ENCODE measurements at places on chromosomes 12 and 14.

- DNase-seq = no peak
Measured at GRCh38 chr14:76936483-76936882, 92.0 kb downstream of the IRF2BPL start.

GRCh38 chr12:85413266-85413665, 133.2 kb downstream of the ALX1 start:
- DNase-seq = no peak

- no peak for DNase-seq
Measured at GRCh38 chr12:9669534-9669933, at the start of gene CLEC2D. CLEC2D (plus strand) TSS chr12:9669713; CDS start chr12:9669735, 22 bp downstream.

GRCh38 chr14:68173227-68173972, 353.8 kb downstream of the RAD51B start:
- no peak for DNase-seq

DNA sequence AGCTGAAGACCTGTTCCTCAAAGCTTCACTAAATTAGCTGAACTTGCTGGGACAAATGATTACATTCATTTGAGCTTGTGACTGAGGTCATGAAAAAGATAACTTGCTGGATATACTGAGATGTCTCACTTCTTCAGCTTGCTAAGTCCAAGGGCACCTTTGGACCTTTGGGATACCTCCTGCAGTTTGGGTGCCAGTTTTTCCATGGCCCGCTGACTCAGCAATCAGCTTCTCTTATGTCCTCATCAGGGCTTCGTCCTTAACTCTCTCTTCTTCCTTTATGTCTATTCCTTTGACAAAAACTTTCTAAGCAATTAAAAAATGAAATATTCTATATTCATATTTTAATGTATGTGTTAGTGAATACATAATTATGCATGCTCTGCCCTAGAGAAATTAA, 45.6 kb downstream of the OVCH1 start:
- no peak for DNase-seq

- DNase-seq = no peak
Measured at GRCh38 chr14:53004976-53005375, 54.1 kb upstream of the FERMT2 start.

- no peak for DNase-seq
Measured at GRCh38 chr14:99636487-99636886, 8.4 kb upstream of the HHIPL1 start.

GRCh38 chr14:64951724-64952123, 9.2 kb upstream of the GPX2 start:
- DNase-seq = no peak

- DNase-seq = peak; percentile 31
Measured at GRCh38 chr12:22415342-22416309, 81.1 kb upstream of the ST8SIA1 start.

GRCh38 chr14:36113341-36113740, 63.2 kb downstream of the PTCSC3 start:
- DNase-seq = no peak

GRCh38 chr12:128098730-128099129, 168.2 kb upstream of the TMEM132C start:
- DNase-seq = no peak

GRCh38 chr14:90561920-90562319, 165.1 kb downstream of the CALM1 start:
- no peak for DNase-seq

GRCh38 chr14:52356025-52356424, 41.9 kb downstream of the PTGER2 start:
- no peak for DNase-seq

- no peak for DNase-seq
Measured at GRCh38 chr12:45794422-45794821, 64.9 kb downstream of the ARID2 start.

DNA sequence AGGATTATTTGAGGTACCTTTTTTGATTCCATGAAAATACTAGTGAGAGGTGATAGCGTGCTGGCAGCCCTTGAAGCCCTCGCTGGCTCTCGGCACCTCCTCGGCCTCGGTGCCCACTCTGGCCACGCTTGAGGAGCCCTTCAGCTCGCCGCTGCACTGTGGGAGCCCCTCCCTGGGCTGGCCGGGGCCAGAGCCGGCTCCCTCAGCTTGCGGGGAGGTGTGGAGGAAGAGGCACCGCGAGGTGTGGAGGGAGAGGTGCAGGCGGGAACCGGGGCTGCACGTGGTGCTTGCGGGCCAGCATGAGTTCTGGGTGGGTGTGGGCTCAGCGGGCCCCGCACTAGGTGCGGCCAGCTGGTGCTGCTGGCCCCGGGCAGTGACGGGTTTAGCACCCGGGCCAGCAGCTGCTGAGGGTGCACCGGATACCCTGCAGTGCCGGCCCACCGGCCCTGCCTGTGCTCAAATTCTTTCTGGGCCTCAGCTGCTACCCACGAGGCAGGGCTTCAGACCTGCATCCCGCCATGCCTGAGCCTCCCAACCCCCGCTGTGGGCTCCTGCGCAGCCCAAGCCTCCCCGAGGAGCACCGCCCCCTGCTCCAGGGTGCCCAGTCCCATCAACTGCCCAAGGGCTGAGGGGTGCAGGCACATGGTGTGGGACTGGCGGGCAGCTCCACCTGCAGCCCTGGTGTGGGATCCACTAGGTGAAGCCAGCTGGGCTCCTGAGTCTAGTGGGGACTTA, 7.4 kb downstream of the MOK start:
- DNase-seq = no peak

GRCh38 chr14:67345583-67345982, 14.0 kb downstream of the ATP6V1D start:
- DNase-seq = no peak

- DNase-seq = no peak
Measured at GRCh38 chr12:132393991-132394949, 64.9 kb upstream of the GALNT9 start.

GRCh38 chr14:34003691-34004090, 52.8 kb upstream of the EGLN3 start:
- DNase-seq = no peak

- no peak for DNase-seq
Measured at GRCh38 chr12:78793491-78793890, 71.1 kb upstream of the SYT1 start.

DNA sequence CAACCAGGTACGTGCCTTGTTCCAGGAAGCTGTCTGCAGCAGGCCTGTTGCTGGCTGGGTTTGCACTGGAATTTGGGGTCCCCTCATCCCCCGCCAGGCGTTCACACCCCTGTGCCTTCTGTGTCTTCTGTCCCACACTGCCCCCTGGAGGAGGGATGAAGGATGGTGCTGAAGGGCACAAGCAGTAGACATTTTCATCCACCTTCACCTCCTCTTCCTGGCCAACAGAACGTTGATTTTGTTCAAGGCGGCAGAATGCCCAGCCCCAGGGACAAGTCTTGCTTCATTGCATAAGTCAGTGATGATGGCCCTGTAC, 122.1 kb downstream of the CALM1 start:
- DNase-seq = no peak

DNA sequence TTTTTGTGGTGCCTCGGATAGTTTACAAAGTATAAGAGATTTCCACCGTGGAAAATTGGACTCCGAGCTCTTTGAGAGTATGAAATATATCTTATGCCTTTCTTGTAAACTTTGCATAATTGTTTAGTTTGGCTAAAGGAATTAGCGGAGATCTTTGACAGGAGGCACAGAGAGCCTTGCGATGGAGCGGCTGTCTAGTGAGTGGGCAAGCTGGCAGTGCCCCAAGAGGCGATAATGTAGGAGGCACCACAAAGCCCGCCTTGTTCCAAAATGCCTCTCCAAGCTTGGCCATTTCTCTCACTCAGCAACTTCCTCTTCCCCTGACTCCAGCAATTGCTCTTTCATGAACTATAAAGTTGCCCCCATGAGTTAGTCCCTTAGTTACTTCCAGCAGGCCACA, 270.1 kb upstream of the PRICKLE1 start:
- no peak for DNase-seq

DNA sequence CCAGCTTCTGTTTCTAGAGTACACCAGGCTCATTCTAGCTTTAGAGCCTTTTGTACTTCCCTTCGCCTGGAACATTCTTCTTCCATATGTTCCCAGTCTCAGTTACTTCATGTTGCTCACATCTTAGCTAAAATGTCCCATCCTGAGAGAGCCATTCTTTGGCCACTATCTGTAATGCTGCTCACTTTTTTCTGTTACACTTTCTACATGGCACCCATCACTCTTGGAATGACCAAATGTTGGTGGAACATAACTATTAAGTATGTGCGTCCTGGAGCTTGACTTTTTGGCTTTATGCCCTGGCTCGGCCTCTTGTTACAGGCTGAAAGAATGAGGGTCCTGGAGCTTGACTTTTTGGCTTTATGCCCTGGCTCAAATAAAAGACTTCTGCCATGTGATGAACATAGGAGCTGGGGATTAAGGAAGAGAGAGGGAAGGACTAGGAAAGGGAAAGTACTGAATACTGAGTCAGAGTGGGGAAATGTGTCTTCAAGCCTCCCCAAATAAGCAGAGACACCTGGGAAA, 442.9 kb upstream of the ATP2B1 start:
- no peak for DNase-seq

- DNase-seq = no peak
Measured at GRCh38 chr12:45077251-45077650, 26.4 kb upstream of the DBX2 start.

- peak; percentile 69 for DNase-seq
Measured at GRCh38 chr12:122830517-122831214, 4.6 kb upstream of the HIP1R start.

DNA sequence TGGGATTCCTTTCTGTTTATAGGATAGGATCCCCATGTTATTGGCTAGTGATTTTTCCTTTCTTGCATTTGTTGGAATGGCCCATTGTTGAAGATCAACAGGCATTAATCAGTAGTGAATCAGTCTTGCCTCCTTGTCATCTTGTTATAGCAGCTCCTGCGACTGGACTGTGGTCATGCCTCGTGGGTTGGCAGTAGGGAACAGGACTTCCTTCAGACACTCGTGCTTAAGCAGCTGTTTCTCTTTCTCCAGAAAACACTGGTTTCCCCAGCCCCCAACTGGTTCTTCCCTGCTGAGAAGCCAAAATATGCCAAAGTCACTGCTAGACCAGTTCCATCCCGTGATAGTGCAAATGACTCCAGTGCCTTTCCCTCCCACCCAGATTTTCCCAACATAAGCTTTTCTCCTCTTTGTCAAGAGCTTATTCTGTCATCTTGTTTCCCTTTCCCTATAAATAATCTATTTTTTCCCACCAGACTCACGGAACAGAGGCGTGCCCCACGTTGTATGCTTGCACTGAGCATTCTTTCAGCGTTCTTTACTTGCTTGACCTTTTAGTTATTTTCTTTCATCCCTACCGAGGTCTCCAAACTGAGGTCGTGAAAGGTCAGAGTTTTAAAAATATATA, 83.5 kb downstream of the SAMD4A start:
- DNase-seq = no peak

- peak; percentile 33 for DNase-seq
Measured at GRCh38 chr12:47903151-47903611, 1.6 kb downstream of the VDR start.

- DNase-seq = no peak
Measured at GRCh38 chr12:11677752-11678151, 28.3 kb downstream of the ETV6 start.

DNA sequence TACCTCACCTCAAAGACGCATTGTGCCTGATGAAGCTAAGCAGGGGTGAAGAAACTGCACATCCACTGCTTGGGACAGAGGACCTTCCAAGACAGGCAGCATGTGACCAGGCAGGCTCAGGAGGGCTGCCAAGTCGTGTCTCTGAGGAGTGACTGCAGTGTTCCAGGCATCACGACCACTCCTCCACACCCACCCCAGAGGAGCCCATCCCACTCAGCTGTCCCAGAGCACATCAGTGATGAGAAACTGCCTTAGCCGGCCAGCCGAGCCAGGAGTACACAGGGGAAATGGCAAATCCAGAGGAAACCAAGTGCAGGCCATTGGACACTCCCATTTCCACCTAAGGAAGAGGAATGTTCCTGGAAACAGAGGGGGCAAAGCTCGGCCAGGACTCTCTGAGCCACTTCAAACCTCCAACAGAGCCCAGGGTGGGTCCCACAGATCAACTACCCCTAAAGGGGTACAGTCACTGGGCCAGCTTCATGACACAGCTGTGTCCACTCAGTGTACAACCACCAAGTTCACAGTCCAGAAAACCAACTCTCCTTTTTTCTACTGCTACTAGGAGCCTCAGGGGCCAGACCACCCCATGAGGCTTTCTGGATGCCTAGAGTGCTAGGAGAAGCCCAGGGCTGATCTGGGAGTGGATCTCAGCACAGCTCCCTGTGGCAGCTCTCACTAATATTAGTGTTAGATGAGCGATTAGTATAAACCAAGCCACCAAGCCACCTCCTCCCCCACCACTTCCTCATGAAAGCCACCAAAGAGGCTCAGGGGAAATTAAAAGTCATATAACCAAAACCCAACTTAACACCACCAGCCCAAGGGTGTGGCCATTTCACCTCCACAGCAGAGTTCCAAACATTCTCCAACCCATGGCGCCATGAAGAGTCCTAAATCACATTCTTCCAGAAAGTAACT, 15.4 kb downstream of the PXN start:
- DNase-seq = no peak

All from HS-27A (cell line).